ENCODE measurements at places on chromosomes 7 and 10.

DNA sequence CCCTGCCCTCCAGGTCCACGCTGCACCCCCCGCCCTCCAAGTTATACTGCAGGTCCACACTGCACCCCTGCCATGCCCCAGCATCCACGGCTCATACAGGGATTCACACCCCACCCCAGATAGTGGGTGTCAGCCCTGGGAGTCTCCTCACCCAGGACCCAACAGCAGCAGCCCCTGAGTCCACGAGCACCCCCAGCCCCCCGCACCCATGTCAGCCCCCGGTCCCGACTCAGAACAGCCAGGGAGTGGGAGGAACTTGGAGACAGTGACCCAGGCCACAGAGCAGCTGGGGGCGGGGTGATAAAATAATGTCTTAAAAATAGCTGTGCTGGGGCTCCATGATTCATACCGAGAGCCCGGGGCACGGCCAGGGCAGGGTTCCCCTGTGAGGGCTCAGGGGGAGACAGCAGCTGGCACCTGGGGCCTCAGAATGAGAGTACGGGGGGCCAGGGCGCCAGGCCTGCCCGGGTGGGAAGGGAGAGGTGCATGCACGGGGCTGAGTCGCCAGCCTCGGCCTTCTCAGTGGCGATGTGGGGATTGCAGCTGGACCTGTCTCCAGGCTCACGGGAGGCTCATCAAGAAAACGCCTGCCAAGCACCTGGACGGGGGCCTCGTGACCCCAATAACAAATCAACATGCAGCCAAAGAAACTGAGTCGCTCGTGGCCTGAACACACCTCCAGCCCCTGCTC is 29.8 kb downstream of the ADAP1 start:
- DNase-seq, result peak; percentile 12

DNA sequence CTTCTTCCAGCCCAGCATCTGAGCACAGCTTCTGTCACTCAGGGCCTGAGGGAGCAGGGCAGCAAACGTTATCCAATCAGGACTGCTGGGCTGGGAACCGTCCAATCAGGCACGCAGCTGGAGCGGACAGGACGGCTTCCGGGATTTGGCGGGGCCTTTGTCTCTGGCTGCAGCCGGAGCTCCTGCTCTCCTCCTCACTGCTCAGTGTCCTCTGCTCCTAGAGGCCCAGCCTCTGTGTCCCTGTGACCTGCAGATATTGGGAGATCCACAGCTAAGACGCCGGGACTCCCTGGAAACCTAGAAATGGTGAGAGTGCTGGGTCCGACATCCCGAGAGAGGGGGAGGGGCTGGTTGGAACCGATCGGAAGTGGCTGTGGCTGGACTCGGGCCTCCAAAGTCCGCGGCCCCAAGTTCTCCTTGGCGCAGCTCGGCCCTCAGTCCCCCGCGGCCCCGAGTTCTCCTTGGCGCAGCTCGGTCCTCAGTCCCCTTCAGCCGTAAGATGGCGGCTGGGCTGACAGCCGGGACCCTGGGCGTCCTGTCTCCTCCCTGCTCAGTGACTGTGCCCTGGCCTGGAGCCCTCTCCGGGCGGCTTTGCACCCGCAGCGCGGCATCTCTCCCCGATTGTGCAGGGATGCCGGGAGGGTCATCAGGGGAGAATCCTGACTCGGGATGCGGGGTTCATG is at the start of gene ZNF107:
TSS of gene ZNF107 (plus strand) at position 154 of the 683 bp plus-strand sequence. CDS start at position 304, 150 bp downstream.
- peak; percentile 73 for DNase-seq

DNA sequence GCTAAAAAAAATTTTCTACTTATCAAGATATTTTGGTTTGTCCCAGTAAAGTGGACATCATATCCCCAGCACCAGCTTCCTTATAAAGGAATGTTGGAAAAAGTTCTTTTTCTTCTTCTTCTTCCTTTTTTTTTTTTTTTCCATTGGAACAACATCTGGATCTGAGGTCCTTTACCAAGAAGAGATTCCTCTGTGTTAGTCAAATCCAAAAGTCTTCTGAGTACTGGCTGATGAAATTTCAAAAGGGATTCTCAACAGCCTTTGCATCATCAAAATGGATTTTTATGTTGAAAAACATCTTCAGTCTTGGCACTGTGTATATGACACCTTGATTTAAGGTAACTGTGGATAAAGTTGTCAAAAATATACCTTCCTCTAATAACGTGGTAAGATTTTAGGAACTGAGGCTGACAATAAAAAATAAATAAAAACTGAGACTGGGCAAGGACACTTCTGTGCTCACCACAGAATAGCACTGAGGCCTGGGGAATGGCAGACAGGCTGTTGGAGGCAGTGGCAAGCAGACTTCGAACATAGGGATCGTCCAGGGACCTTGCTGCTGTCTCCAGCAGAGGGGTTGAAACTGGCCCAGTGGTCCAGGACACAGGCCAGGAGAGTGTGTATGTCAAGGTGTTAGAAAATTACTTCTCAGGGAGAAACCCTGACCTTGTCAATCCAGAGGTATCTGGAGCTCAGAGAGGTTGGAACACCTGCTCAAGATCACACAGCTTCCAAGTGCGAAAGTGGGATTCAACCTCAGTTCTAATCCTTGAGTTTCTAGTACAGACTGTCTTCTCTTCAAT is 130.4 kb downstream of the PTPN20 start:
- DNase-seq, result no peak

GRCh38 chr7:42552227-42552626 is 315.2 kb upstream of the GLI3 start:
- DNase-seq, result no peak

- peak; percentile 39 for DNase-seq
These were observed at the start of gene HTR7 for GRCh38 chr10:90857635-90858460. HTR7 (minus strand) TSS chr10:90858039; CDS start chr10:90857671, 368 bp downstream.

DNA sequence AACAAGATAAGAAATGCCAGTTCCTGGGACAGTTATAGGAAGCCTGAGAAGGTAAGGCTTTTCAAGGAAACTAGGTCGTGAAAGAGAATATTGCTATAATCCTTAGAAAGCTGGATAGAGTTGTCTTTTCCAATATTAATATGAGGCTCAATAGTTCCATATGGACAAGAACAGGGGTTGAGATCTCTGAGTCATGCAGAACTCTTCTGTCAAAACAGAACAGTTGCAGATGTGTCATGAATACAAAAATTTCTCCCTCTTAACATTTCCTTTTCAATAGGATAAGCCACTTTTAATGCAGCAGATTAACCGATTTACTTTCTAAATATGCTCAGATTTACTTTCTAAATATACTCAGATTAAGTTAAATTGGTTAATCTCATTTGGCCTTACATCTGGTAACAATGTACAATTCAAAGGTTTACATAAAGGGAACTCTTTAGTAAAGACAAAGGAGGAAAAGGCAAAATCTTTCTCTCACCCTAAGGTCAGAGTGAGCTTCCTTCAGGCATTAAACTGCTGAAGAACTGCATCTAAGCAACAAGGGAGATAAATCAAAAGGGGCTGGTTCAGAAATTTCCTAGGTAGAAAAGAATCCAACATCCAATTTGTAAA is 104.7 kb upstream of the PCDH15 start:
- DNase-seq, result no peak

DNA sequence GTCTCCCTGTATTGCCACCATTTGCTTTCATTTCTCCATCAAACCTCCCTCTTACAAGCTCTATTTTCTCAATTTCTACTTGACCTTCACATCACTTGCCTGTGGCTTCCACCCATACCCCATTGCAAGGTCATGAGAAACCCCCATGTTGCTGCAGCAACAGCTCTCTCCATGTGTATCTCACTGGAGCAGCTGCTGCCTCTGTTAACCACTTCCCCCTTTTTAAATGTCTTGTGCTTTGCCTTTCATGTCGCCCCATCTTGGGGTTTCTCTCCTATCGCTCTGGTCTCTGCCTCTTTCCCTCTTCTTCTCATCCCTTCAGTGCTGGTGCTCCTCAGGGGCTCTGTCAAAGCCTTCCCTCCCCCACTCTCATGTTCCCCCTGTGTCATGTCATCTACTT is 148.8 kb downstream of the CHN2 start:
- DNase-seq, result no peak

GRCh38 chr10:114301177-114301576 is 62.1 kb downstream of the VWA2 start:
- no peak for DNase-seq

- no peak for DNase-seq
These were observed 217.1 kb upstream of the DPP6 start for GRCh38 chr7:153835103-153835502.

DNA sequence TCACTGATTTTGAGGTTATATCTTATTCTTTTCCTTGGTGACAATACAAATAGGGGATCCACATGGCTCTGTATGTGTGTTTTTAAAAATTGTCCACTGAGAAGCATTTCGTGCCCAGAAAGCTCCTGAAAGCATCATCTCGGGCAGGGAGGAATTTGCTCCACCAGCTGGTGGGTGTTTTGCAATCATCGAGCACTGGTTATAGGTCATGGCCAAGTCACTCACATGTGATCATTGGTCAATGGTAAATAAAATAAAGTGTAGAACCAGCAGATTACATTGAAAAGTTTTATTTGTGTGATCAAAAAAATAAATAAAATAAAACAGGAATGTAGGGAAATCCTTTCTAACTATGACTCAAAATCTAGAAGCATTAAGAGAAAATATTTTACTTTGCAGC is 23.0 kb upstream of the SNX13 start:
- no peak for DNase-seq
